Airway epithelial cell (primary cell): ENCODE measurements at places on chromosomes 1 and 21. TPM values are rescaled to one million over a fixed set of nuclear protein-coding genes. Genes with fewer than 3 reads are reported as not detected.

The ABCA4 gene
- 0.42 and 0.56 TPM in 2 replicates for total RNA-seq

The KRTAP22-1 gene
- total RNA-seq, result not detected in 2 replicates

The RIPPLY3 gene
- total RNA-seq, result 0.70 and 1.1 TPM in 2 replicates

The RUNX3 gene
- total RNA-seq, result 2.2 and 4.6 TPM in 2 replicates

The ACTA1 gene
- total RNA-seq, result not detected in 2 replicates

The SPRR2G gene
- total RNA-seq, result not detected in 2 replicates

The ATP6V1G3 gene
- total RNA-seq, result not detected in 2 replicates

The NCMAP gene
- 0.07 TPM in 1 of 2 replicates, not detected in the other for total RNA-seq

The LRRIQ3 gene
- total RNA-seq, result 0.74 and 0.92 TPM in 2 replicates

The NEXN gene
- total RNA-seq, result 1.1 and 2.2 TPM in 2 replicates

The FMO4 gene
- 2.0 and 2.3 TPM in 2 replicates for total RNA-seq

The CA6 gene
- not detected in 2 replicates for total RNA-seq

The CFAP141 gene
- total RNA-seq, result not detected in 2 replicates

The SYPL2 gene
- total RNA-seq, result not detected in 2 replicates

The TBX19 gene
- 0.09 and 0.42 TPM in 2 replicates for total RNA-seq

The S100A12 gene
- total RNA-seq, result 4.7 and 5.3 TPM in 2 replicates

The PADI3 gene
- 2.3 and 3.0 TPM in 2 replicates for total RNA-seq

The NBPF4 gene
- total RNA-seq, result not detected in 2 replicates

The NIBAN1 gene
- 2.6 and 3.1 TPM in 2 replicates for total RNA-seq

The ORC1 gene
- total RNA-seq, result 14.0 and 15.3 TPM in 2 replicates

The HOOK1 gene
- total RNA-seq, result 7.1 and 10.7 TPM in 2 replicates

The NUAK2 gene
- total RNA-seq, result 14.3 and 18.8 TPM in 2 replicates

The FCGR2B gene
- total RNA-seq, result not detected in 2 replicates

The SPATA45 gene
- total RNA-seq, result not detected in 2 replicates

The KCNJ15 gene
- 21.1 and 27.5 TPM in 2 replicates for total RNA-seq

The PLCH2 gene
- total RNA-seq, result 79.0 and 100 TPM in 2 replicates

The RSPH1 gene
- 0.23 and 0.42 TPM in 2 replicates for total RNA-seq

The FAM110D gene
- total RNA-seq, result not detected in 2 replicates

The SLFNL1 gene
- total RNA-seq, result under 0.01 TPM in 1 of 2 replicates, not detected in the other

The CD1E gene
- total RNA-seq, result not detected in 2 replicates

The PCP4L1 gene
- total RNA-seq, result 1.3 and 1.9 TPM in 2 replicates

The CDK18 gene
- total RNA-seq, result 10.3 and 15.0 TPM in 2 replicates

The OBSCN gene
- total RNA-seq, result 1.3 and 4.0 TPM in 2 replicates

The NPPA gene
- not detected in 2 replicates for total RNA-seq

The PCSK9 gene
- 93.0 and 125 TPM in 2 replicates for total RNA-seq

The RGS1 gene
- not detected in 2 replicates for total RNA-seq

The NLRP3 gene
- not detected in 2 replicates for total RNA-seq
